IMR-90 (cell line): ENCODE measurements at places on chromosomes 7 and 10. TPM values are rescaled to one million over a fixed set of nuclear protein-coding genes. Genes with fewer than 3 reads are reported as not detected.

Gene SSC4D
- 0.36 and 0.56 TPM in 2 replicates for total RNA-seq

DNA sequence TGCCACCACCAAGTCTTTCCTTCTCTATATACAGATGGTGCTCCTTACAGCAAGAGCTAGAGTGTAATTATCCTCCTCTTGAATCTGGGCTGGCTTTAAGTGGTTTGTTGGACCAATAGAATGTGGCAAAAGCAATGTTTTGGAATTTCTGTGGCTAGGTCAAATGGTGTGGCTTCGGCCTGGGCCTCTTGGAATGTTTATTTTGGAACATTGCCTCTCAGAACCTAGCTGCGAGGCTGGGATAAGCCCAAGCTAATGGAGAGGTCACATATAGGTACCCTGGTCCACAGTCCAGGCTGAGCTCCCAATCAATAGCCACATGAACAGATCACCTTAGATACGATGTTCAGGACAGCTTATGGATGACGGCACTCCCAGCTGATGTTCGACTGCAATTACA lies 556.7 kb downstream of the TYW1 start:
- no peak for DNase-seq

Gene SPDYE6
- not detected in 2 replicates for total RNA-seq

Gene SMURF1
- total RNA-seq, result 20.3 and 21.7 TPM in 2 replicates

DNA sequence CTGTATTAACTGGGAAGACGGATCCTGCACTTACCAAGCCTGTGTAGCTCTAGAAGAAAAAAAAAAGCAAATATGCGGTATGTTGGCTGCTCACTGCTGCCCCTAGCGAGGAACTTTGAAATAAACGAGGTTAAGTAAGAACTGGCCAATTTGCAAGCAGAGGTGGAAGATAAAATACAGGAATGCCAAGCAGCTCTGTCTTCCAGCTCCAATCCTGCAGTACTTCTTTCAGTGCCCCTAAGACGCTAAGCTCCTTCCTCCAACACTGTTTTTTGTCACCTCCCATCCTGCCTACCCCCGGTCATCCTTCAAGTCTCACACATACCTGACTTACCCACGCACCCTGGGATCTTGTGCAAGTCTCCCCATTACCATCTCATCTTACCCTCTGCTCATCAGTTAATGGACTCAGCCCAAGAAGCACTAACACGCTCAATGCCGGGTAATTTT lies 809 bp downstream of the C10orf143 start:
- DNase-seq, result peak; percentile 85

Gene PLEKHS1
- total RNA-seq, result not detected in 2 replicates

Gene AGR2
- not detected in 2 replicates for total RNA-seq
